ENCODE measurements at places on chromosomes 11 and 22.
A peak's percentile ranks its signal among the peaks of the same experiment; 100 is the strongest.

DNA sequence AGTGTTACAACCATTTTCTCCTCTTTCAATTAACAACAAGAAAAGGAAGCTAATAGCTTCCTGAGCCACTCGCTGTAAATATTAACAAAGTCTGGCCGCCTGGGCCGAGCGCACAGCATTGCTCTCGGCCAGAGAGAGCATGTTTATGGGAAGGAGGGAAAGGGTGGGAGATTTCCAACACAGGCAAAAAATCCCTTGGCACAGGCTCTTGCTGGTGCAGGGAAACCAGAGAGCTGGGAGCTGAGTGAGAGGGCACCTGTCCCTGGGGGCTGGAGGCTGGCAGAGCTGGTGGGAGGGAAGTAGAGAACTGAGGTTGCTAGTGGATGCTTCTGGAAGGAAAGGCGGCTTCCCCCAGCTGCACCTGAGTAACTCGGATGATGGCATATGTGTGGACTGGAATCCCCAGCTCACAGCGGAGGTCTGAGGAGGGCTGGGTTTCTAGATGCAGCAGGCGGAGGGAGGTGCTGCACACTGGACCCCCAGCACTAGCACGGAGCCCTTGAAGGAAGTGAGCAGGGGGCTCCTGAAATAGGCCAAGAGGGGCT is 59.6 kb downstream of the FLRT1 start:
- DNase-seq, result no peak

DNA sequence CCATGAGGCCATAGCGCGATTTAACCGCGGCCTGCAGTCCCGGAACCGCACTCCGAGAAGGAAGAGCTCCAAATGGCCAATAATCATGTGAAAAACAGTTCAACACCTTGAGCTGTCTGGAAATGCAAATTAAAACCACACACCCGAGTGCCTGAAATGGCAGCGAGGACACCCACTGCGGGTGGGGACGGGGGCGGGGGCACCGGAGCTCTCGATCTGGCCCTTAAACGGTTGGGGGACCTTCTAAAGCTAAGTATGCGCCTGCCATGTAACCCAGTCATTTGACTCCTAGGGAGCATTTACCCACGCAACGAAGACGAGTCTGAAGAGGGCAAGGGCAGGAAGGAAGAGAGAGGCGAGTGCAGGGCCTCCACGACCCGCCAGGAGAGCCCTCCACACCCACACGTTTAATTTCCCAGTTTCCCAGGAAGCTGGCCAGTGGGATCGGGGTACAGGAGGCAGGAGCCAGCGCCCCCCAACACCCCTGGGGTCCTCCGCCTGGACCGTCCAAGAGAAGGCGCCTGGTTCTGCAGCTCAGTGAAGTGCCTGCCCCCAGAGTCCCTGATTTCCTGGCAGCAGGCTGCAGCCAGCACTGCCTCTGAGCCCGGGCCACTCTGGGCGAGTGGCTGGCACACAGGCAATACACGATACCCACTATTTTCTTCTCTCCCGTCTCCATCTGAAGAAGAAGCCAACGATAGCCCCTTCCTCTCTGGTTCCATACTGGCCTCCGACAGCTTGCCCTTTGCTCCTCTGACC is 1.7 kb downstream of the TTLL8 start:
- no peak for DNase-seq

- DNase-seq, result no peak
Observed at GRCh38 chr11:83241291-83241946, 44.7 kb downstream of the CCDC90B start.

DNA sequence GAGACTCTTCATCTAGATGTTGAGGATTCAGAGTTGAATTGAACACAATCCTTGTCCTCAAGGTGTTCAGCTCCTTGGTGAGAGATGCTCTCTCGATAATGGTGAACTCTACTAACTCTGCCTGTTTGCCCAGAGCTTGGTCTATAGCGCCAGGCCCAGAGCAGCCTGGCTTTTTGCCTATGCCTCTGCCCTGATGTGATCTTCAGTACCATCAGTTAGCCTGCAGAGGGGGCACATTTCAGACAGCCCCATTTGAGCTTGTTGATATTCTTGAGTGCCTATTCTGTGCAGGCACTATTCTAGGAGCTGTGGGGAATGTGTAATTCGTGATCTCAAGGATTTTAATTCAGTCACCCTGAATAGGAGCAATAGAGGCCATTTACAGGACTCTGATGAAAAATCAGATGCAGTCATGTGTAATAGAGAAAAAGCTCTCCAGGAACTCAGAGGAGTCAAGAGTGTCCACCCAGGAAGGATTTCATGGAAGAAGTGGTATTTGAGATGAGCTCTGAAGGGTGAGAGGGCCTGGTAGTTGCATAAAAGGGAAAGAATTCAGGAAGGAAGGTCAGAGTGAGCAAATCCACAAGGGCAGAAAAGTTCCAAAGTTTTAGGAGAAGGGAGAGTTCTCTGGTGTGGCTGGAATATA is 19.3 kb downstream of the GTPBP1 start:
- DNase-seq, result no peak

DNA sequence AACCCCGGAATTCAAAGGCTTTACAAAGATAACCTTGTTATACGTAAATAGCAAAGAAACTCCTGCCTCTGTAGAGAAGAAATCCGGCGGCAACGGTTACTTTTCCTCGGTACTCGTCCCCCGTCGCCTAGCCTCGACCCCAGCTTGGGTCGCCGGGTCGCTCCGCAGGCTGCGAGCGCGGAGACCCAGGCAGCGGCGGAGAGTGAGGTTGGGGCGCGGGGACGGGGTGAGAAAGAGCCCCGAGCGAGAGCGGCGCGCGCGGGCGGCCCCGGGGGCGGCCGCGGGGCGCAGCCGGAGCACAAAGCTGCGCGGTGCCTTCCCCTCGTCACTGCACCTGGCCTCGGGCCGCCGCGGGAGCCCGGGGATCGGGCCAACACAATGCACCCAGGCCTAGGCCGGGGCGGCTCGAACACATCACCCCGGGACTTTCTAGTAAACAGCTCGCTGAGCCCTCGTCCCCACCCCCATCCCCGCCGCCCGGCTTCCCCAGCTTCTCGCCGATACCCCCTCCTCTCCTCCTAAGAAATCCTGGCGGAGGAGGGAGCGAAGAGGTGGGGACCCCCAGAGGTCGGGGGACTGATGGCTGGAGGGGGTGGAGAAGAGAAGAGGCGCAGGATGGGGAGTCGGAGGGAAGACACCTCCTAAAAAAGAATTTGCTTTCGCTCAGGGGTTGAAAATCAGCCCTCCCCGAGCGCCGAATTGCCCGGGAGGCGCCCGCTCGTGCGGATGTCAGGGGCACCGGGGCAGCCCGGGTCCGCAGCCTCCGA is 845 bp downstream of the MPPED2 start:
- peak; percentile 68 for DNase-seq

DNA sequence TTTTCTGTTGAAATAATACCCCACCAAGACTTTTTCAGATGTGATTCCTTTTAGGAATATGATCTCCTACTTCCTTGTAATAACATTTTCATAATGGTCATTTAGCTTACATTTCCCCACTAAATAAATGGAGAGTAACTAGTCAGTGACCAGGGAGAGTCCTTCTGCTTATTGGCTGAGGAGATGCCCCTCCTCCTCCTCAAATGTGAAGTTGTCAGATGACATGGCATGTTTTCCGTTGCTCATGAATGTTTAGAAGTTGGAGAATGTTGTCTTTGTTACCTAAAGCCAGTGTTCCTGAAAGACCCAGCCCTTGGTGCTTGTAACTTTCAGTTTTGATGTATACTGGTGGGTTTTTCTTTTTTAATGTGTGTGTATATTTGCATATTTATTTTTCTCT is 38.2 kb downstream of the CSRP3 start:
- no peak for DNase-seq

DNA sequence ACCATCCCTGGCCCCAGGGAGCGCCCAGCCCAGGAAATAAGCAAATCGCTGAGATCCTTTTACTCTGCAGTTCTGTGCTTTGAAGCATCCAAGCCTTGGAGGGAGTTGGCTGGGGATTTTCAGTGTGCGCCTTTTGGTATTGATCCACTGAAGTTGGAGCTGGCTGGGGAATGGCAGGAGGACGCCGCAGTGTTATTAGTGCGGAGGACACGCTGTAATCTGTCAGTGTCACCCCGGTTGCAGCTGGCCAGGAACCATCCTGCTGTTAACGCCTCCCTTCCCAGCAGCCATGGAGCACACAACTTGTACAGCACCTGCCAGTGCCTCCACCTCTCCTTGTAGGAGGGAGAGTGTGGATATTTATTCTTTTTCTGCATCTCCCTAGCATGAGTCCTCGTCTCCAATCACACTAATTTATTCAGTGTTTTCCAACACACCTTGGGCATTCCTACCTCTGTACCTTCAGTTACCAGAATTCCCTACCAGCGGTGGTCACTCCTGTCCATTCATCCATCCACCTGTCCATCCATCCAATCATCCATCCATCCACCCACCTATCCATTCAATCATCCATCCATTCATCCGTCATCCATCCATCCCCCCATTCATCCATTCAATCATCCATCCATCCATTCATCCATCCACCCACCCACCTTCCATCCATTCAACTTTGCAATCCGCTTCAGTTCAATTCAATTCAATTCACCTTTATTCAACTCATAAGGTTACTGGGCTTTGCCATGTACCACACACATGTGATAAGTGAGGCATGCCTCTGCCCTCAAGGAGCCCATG is 21.9 kb upstream of the EIF3D start:
- no peak for DNase-seq

- no peak for DNase-seq
Observed at GRCh38 chr22:39150848-39151215, 1.6 kb downstream of the CBX7 start.

- DNase-seq, result no peak
Observed at GRCh38 chr11:103051151-103051801, 40.7 kb downstream of the DCUN1D5 start.

DNA sequence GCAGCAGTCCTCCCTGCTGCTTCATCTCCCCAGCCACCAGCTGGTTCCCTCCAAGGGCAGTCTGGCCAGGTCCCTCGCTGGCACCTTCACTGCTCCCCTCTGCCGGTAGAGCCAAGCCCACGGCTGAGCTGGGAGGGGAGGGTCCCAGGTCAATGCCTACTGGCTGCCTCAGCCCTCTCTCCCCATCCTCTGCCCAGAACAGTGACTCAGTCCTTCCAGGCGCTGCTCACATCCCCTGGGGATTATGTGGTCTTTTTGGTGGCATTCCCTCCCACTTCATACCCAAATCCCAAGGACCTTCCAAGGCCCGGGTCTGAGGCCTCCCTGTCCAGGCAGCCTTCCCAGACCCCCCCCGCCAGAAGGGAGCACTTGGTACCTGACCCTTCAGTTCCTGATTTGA is 44.9 kb downstream of the WNT7B start:
- no peak for DNase-seq

DNA sequence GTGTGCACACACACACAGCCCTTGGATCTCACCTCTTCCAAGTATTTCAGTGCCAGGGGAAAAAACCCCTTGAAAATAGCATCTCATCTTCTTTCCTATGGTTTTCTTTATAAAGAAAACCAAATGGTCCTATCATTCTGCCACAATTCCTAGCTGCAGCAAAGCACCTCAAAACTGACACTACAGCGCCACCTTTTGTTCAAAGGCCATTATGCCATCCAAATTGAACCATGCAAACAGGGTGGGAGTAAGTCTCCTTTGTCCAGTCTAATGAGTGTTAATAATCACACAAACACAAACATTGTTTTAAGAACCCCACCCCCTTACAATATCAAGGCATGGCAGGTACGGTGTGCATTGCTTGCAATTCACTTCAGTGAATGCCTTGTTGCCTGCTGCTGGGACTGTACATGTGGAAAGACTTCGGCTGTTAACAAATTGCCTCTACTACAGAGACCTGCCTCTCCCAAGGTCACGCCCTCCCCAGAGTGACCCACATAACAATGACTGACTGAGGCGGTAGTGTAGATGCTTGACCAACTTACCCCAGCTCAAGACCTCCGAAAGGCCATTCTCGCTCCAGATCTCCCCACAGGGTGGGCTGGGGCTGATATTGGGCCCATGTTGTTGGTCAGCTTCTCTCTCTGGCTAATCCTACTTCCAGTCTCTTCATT is 31.7 kb downstream of the FAM181B start:
- no peak for DNase-seq

- no peak for DNase-seq
Observed at GRCh38 chr11:22728600-22729389, 62.4 kb downstream of the GAS2 start.

- no peak for DNase-seq
Observed at GRCh38 chr11:128518493-128519207, 68.7 kb downstream of the ETS1 start.

- no peak for DNase-seq
Observed at GRCh38 chr22:30855266-30855665, 113.3 kb downstream of the MORC2 start.

GRCh38 chr11:36478700-36479329 is 31.3 kb downstream of the TRAF6 start:
- no peak for DNase-seq

Measured in type B pancreatic cell (in vitro differentiated cells).